Right atrium auricular region (tissue), 2 donors: ENCODE measurements at places on chromosomes 6 and 20.

DNA sequence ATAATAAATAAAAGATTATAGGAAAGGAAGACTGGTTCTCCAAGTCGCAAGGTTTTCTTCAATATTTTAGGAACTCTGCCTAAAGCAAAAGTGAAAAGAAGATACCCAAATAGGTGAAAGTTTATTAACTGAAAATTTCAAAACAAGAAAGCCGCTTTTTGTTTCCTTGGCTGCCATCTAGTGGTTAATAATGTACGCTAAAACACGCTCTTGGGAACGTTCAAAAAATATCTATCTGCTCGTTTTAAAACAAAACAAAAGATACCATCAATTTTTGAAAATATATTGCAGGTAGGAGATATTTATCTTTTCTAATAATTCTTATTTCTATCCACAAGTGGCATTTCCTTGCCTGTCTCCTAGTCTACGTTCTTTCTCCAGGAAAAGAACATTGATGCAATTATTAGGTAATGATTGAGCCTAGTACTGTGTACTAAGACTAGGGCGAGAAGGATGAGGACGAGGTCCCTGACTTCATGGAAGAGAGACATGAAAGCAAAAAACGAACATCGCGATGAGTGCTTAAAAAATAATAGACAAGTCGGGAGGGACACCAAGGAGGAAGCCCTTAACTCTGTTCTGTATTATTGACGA is 97.2 kb downstream of the SPTLC3 start:
- H3K4me3 ChIP-seq = no peak overlapping the region
- no peaks in the 10 kb centered on the region for H3K36me3 ChIP-seq
- no peaks in the 10 kb centered on the region for H3K27me3 ChIP-seq

GRCh38 chr6:43246301-43247113 is 3.2 kb downstream of the TTBK1 start:
- H3K4me3 ChIP-seq = peak overlapping the region; percentile 48
- peaks cover 6% of the 10 kb centered on the region for H3K27me3 ChIP-seq
- H3K27ac ChIP-seq = peak overlapping the region; percentile 49
- peaks cover 14% of the 10 kb centered on the region for H3K4me1 ChIP-seq

- H3K27ac ChIP-seq = no peak overlapping the region
- H3K36me3 ChIP-seq = no peaks in the 10 kb centered on the region
Observed at GRCh38 chr20:10788055-10788454, 114.3 kb upstream of the JAG1 start.

DNA sequence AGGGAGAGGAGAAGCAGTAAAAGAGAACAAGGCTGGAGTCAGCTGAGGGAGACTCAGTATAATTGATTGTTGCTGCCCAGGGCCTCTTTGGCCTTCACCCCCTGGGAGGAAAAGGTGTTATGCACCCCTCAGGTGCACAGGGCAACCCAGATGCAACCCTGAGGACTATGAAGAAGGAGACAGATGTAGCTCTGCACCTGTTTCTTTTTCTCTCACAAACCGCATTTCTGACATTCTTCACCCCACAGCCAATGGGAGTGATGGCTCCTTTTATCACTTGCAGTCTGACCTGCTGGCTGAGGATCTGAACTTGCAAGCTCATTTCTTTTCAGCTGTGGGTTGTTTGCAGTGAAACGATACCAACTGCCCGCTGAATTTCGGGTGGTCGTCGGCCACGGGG is 64.1 kb upstream of the F13A1 start:
- DNase-seq = no peak
- H3K27me3 ChIP-seq = no peaks in the 10 kb centered on the region
- no peak overlapping the region for H3K4me3 ChIP-seq
- H3K36me3 ChIP-seq = no peaks in the 10 kb centered on the region
- H3K4me1 ChIP-seq = no peaks in the 10 kb centered on the region

DNA sequence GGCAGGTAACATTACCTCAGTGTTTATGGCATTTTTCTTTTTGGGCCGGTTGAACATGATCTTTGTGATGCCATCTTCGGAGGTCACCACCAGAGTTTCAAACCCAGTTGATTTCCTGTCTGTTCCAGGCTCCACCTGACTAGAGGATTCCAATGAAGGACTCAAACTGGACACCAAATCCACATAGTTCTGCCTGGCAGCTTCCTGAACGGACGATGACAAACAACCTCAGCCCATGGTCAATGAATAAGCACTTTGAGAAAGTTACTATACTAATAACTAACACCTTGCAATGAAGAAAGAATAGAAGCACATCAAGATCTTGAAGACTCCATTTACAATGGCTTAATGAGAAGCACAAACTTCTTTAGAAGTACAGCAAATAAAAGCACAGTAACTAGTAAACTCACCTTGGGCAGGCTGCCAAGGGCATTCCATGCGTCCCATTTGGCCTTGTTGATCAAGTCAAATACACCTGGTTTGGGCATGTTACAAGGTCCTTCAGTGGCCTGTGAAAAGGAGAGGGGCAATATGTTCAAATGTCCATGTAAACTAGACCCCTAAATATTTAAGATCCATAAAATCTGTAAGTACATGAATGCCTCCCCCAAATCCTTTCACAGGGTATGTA is 4.9 kb downstream of the ECI2 start:
- peaks cover 59% of the 10 kb centered on the region for H3K36me3 ChIP-seq
- no peaks in the 10 kb centered on the region for H3K4me1 ChIP-seq
- H3K27me3 ChIP-seq = no peaks in the 10 kb centered on the region
- no peak for DNase-seq

GRCh38 chr6:149448821-149449453 is 35.9 kb downstream of the ZC3H12D start:
- no peaks in the 10 kb centered on the region for H3K27me3 ChIP-seq
- H3K36me3 ChIP-seq = no peaks in the 10 kb centered on the region
- no peak overlapping the region for H3K4me3 ChIP-seq
- no peak overlapping the region for H3K27ac ChIP-seq

DNA sequence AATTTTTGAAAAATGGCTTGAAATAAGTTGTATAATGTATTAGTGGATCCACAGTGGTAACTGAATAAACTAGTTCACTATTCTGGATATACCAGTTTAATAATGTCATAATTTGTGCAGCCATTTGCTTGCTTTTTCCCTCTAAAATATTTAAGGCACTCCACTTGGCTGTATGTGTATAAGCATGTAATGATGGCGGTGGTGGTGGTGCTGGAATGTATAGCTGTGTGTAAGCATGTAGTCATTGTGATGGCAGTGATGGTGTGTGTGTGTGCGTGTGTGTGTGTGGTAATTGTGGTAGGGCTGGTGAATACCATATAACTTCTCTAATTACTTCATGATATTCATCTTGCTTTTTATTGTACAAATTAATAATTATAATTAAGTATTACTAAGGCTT is 89.2 kb upstream of the HIVEP1 start:
- peaks cover 7% of the 10 kb centered on the region for H3K4me1 ChIP-seq
- no peak for DNase-seq
- H3K27me3 ChIP-seq = no peaks in the 10 kb centered on the region
- H3K36me3 ChIP-seq = no peaks in the 10 kb centered on the region
- no peak overlapping the region for H3K27ac ChIP-seq
- H3K4me3 ChIP-seq = no peak overlapping the region

DNA sequence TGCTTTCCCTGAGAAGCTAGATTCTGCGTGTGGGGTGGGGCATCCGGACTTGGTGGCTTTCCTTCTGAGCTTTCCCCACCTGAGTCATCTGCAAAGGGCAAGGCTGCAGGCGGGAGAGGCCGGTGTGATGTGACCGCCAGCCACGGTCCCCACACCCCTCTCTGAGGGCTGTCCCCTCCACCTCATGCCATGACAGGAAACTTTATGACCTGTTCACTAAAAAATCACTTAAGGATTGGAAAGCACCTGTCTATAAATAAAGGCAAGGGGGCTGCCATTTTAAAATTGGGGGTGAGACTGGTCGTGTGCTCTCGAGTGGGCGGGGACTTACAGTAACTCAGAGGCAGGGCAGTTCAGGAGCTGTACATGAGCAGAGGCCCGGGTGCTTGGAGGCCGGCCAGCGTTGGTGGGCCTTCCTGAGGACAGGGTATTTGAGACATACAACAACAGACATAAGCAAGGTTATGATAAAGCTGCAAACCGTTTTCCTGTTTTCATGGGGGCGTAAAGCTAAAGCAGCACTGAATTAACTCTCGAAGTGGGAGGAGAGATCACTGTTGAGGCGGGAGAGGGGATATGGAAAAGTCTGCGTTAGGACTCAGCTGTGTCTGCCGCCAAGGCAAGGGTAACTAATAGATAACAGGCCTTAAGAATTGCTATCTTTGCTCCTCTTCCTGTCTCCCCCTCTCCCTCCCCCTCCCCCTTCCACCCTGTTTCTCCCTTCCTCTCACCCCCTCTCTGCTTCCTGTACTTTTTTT is 16.1 kb upstream of the SERPINB1 start:
- no peaks in the 10 kb centered on the region for H3K36me3 ChIP-seq
- H3K27ac ChIP-seq = peak overlapping the region; percentile 50
- H3K4me1 ChIP-seq = no peaks in the 10 kb centered on the region
- peak overlapping the region; percentile 4 for H3K4me3 ChIP-seq

DNA sequence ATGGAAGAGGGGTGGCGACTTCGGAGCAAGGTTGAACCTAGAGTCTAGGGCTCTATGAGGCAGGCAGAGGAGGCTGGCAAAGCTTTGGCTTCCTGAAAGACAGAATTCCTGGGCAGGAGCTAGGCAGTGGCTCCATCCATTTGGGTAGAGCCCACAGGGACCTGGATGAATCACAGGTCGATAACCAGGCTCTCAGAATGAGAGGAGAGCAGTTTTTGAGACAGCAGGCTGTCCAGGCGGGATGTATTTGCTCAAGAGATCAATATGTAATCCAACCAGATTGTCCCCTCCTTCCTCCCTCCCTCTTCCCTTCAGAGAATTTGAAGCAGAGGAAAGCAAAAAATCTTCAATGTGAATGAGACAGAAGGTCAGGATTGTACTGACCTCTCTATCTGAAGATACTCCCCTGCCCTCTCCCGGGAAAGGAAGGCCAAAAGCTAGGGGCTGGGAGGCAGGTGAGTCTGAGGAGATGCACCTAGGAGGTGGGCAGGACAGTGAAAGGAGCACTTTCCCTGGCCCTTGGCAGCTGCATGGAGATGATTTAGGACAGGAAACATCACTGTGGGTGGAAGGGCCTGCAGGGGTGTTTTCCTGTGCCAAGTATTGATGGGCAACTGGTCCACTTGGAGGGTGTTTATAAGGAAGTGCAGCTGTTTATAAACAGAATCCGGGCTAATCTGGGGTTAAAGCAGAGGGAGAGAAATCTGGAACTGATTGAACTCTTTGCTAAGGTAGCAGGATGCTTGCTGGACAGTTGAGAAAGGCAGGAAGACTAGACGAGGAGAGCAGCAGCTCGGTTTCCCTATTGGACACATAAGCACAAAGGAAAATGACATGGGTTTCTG is 212.4 kb upstream of the LRFN2 start:
- no peak overlapping the region for H3K4me3 ChIP-seq
- DNase-seq = no peak
- H3K27me3 ChIP-seq = no peaks in the 10 kb centered on the region
- no peaks in the 10 kb centered on the region for H3K4me1 ChIP-seq

GRCh38 chr20:3563548-3564177 is 92.8 kb downstream of the ATRN start:
- no peaks in the 10 kb centered on the region for H3K4me1 ChIP-seq
- no peak overlapping the region for H3K27ac ChIP-seq
- no peak overlapping the region for H3K4me3 ChIP-seq
- no peaks in the 10 kb centered on the region for H3K27me3 ChIP-seq
- peaks cover 18% of the 10 kb centered on the region for H3K36me3 ChIP-seq
